ENCODE measurements at places on chromosomes 5 and 9.
A peak's percentile ranks its signal among the peaks of the same experiment; 100 is the strongest.

DNA sequence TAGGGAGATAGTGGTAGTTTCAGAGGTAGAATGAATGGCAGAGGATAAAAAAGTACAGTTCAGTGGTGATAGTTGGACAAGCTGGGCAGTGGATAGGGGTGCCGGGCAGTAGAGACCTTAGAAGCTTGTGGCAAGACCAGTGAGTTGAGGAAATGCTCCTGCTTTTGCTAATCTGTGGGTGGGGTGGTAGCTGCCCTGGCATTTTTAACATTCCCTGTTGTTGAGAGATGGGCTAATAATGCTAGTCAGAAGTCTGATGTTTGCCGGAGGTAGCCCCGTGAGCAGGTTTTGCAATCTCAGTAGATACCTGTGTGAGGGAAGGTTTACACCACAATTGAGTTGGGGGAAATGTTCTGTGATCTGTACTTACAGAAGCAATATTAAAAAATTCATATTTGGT is 91.1 kb downstream of the TRIO start:
- DNase-seq = no peak

DNA sequence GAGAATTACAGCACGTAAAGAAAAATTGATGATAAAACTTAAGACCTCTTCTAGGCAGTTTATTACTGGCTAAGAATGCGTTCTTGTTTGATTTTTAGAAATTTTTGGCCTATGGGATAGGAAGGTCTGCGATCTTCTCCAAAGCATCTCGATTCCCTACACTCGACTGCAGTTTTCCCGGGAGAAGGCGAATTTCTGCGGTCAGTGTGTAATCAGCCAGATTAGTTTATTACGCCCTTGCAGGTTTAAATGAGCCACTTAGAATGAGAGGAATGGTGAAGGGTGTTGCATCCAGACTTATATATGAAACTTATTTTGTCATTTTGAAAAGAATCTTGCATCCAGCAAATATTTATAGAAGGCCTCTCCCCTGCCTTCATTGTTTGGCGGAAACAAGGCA is 1.2 kb downstream of the MTAP start:
- no peak for DNase-seq

DNA sequence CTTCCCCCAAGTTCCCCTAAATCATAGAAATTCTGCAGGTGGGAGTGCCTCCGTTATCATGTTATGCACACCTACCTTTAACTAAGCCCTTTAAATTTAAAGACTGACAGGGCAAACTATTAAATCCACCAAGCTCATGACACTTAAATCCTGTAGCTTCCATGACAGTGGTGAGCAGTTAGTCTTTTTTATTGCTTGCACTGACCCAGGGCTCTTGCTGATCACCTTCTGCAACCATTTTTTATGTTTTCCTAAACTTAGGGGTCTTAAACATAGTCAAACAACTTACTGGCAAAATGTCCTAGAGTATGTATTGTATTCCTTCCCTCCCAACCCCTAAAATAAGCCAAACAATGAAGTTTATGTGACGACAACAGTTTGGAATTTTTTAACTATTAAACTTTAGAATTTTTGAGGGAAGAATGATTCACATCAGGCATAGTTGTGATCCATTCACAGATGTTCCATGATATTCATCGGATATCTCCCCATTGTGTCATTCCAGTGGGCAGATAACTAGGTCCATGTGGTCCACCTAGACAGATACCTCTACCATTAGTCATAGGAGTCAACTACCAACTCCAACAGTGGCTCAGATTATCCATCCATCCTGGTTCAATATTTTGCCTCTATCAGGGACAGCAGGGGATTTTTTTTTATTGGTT is 283.1 kb downstream of the ADAMTS6 start:
- DNase-seq = no peak

GRCh38 chr9:28598408-28598807 is 1025.1 kb upstream of the C9orf72 start:
- no peak for DNase-seq

DNA sequence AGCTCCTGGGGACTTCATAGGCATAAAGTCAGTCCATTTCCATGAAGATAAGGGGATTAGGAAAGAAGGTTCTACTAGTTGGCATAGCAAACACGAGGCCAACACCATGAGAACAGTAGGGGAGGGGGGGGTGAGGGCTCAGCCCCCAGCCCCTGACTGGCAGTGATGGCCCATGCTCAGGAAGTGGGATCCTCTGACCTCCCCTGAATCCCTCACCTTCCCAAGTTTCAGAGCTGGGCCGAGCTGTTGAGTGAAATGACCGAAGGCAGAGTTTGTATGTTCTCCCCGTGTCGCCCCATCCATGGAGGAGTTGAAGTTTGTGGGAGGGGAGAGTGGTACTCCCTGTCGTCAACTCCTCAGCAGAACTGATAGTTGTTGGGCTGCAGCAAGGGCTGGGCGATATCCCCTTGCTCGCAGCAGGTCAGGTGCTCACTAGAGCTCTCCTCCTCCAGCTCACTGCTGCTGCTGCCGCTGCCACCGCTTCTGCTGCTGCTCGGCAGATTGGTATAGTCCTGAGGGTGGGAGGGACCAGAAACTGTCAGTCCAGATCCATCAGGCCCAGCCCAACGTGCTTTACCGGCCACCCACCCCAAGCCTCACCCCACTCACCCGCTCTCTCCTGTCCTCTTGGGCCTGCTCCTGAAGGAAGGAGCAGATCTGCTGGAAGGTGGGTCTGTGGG is 32.5 kb downstream of the CSF1R start:
- DNase-seq = no peak

GRCh38 chr5:160133071-160133917 is 14.0 kb upstream of the PWWP2A start:
- DNase-seq = no peak

DNA sequence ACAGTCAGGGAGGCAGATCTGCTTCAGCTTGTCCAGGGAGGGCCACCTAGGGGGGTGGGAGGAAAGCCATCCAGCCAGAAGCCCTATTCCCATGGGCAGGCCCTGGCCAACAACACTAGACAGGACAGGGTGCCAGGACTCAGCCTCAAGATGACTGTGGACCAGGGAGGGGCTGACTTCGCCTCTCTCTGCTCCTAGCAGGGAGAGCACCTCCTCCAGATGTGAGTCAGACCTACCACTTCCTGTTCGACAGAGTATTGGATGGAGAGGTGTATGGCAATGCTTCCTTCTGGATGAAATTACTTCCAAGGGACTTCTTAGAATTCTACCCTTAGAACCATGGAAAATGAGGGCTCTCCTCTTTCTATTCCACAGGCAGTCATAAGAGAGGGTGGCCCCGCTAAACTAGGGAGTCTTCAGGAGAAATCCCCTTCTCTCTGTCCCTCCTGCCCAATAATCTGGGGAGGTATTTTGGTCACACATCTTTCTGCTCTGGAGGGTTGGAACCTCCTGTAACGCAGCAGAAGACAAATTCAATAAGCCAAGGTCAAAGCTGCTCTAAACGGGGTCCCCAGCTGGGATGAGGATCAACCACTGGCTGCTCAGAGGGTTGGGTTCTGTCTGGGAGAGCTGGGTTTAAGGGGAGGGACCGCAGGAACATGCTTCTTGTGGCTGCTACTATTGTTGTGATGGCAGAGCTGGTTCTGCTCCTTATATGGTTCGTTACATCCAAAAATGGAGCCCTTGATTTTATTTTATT is 23.2 kb upstream of the RCL1 start:
- DNase-seq = no peak

- no peak for DNase-seq
Measured at GRCh38 chr9:91495450-91495849, 71.8 kb upstream of the NFIL3 start.

DNA sequence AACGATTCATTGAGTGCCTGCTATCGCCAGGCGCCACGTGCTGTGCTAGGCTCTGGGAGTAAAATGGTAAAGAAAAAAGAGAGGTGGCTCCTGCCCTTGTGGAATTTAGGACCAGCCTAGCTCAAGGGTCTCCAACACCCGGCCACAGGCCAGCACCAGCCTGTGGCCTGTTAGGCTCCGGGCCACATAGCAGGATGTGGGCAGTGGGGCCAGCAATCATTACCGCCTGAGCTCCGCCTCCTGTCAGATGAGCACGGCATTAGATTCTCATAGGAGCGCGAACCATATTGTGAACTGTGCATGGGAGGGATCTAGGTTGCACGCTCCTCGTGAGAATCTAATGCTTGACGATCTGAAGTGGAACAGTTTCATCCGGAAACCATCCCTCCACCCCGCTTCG is 1.5 kb downstream of the RMRP start:
- no peak for DNase-seq

GRCh38 chr9:76561900-76562299 is 102.9 kb downstream of the GCNT1 start:
- no peak for DNase-seq

- no peak for DNase-seq
Measured at GRCh38 chr9:72300873-72301272, 64.1 kb downstream of the ZFAND5 start.

DNA sequence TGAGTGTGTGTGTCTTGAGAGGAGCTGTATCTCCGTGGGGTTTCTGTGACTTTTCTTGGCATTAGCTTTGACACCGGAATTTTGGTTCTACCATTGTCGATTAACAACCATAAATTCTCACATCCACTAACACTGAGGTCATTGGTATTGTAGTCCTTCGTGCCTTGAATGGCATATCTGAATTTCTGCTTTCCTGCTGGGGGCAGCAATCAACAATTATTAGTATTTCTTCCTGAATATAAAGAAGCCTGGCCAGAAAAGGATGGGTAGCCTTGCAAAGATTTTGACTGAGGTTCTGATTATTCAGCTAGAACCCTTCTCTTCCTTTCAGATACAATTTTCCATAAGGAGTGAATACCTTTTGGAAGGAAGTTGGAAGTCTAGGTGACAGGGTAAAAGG is 33.5 kb upstream of the SHOC1 start:
- no peak for DNase-seq

DNA sequence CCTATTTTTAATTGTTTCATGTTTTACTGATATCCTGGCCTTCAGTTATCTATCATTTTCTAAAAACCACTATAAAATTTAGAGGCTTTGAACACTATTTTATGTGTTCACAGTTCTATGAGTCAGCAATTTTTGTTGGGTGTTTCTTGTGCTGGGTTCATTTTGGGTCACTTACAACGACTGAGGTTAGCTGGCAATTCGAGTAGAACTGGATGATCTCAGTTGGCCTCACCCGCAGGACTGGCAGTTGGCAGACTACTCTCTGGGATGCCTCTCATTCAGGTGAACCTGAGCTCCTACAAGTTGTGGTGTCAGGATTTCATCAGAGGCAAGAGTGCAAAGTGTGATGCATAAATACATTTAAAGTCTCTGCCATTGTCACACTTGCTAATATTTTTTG is 151.0 kb upstream of the PAPPA start:
- no peak for DNase-seq

DNA sequence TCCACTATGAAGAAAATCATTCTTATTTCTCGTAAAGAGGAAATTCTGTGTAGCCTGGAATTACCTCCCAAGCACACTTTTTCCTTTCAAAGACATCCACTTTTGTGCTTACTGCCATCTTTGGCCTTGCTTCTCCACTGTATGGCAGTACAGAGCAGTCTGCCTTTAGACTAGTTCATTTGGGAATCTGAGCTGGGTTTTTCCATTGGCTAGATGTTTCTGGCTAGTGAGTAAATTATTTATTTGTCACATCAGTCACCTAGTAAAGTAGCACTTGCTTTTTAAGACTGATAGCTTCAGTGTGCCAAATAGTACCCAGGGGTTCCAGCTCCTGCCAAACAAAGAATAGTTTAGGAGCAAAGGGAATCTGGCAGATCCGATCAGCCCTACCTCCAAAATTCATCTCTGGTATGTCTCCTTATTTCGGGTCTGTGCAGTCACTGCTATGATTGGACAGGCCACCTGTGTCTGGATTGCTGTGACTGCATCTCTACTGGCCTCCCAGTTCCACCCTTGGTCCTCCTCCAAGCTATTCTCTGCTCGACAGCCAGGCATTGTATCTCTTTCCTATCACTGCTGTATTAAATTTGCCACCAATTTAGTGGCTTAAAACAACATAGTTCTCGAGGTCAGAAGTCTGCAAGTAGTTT is 97.6 kb downstream of the NUDT12 start:
- DNase-seq = no peak

GRCh38 chr9:27861887-27862286 is 288.6 kb upstream of the C9orf72 start:
- DNase-seq = no peak

GRCh38 chr5:146704949-146705665 is 173.4 kb downstream of the PPP2R2B start:
- DNase-seq = no peak

- DNase-seq = peak; percentile 83
Measured at GRCh38 chr9:129584136-129584535, 36.8 kb downstream of the C9orf50 start.

Data from HuH-7.5 (cell line).